ENCODE measurements at places on chromosomes 5 and 9. TPM values are rescaled to one million over a fixed set of nuclear protein-coding genes. Genes with fewer than 3 reads are reported as not detected.
A peak's percentile ranks its signal among the peaks of the same experiment; 100 is the strongest.

DNA sequence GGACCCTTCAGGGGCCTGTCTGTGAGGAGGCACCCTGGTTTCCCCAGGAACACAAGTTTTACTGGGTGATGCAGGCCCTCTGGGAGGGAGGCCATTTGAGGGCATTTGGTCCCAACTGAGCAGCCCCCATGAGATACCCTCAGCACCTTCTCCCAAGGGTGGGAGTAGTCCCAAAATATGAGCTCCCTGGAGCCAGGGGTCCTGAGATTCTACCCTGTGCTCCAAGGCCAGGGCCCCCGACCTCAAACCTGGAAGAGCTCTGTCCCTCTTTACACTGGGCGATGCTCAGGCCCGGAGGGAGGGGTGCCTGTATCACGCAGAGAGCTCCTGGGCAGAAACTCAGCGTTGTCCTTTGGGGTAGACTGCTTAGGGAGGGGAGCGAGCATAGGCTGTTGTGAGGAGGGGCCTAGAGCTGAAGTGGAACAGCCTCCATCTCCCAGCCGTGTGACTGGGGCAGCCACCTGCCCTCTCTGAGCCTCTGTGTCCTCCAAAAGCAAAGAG lies 64.0 kb upstream of the SYNPO start:
- peaks cover 70% of the 10 kb centered on the region for H3K4me1 ChIP-seq
- peak overlapping the region; percentile 31 for H3K4me3 ChIP-seq
- no peak for DNase-seq
- no peaks in the 10 kb centered on the region for H3K36me3 ChIP-seq

The OR1J2 gene
- not detected for total RNA-seq

The TLX3 gene
- not detected for total RNA-seq

The RNF224 gene
- 0.10 TPM for total RNA-seq

Data from HepG2 (cell line).